ENCODE measurements at places on chromosomes 5 and 9. TPM values are rescaled to one million over a fixed set of nuclear protein-coding genes. Genes with fewer than 3 reads are reported as not detected.

Gene OMD
- not detected for polyA plus RNA-seq

GRCh38 chr5:23428705-23429104 lies 78.7 kb upstream of the PRDM9 start:
- DNase-seq: no peak

Gene PCDHB5
- polyA plus RNA-seq: 0.68 TPM

Gene SELENOP
- 2.0 TPM for polyA plus RNA-seq

DNA sequence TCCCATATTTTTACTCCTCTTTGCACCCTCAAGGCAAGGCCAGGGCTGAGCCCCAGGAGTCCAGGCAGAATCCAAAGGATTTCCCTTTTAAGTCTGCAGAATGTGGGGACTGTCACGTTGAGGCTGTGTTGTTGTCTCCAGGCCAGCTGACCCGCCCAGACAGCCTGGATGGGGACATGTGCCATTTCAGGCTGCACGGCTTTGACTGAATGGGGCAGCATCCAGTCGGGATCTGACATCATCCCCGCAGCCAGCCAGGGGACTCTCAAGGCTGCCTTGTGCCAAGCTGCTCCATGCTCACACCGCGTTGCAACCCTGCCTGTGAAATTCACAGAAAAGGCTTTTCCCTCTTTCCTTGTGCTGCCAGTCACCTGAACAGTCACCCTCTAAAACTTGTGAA lies 2.2 kb upstream of the ZNF366 start:
- no peak for DNase-seq

Gene TRIM36
- polyA plus RNA-seq: 0.06 TPM

Gene G3BP1
- 87.7 TPM for polyA plus RNA-seq

GRCh38 chr5:137960819-137961218 lies 71.6 kb downstream of the PKD2L2 start:
- no peak for DNase-seq

DNA sequence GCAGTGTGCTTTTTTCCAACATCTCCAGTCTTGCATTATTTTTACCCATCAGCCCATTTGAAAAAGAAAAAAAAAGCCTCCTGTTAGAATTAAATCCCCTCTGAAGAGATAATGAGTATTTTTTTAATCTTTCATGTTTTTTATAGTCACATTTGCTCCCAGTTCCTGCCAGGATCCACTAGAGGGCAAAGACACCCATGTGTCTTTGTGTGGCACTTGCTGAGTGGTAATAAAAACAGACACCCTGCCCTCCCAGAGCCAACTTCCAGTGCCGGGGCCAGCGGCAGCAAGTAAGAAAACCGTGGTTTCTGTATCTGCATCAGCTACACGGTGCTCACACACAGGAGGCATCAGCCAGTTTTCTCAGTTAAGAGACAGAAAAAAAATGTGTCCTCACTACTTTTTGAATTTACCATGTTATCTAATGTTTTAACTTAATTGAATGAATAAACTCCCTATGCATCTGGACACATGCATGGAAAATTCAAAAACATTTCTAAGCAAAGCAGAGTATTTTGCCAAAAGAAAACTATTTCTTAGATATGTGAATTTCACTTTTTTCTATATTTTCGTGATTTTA lies 70.2 kb upstream of the PLEKHG4B start:
- DNase-seq: no peak

Gene GPX3
- polyA plus RNA-seq: 3.7 TPM

Gene ZNF354C
- polyA plus RNA-seq: 4.2 TPM

GRCh38 chr5:118125687-118126086 lies 862.7 kb downstream of the DTWD2 start:
- no peak for DNase-seq

Gene TPPP
- polyA plus RNA-seq: 0.05 TPM

DNA sequence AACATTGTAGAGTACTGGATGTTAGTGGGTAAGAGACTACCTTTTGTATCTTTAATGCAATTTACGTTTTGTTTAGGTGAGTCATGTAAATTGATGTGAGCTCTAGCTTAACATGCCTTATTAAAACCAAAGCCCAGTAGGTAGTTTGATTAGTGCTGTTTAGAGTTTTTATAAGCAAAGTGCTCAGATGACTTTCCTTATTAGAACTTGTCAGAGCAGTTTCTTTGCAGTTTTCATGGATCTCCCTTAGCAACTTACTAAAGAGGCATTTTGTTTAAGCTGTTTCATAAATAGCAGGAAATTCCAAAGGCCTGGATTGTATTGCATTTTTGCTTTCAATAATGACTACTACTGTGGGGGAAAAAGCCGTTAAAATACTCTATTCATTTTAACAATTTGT lies 14.5 kb downstream of the ZSWIM6 start:
- no peak for DNase-seq

Gene EQTN
- polyA plus RNA-seq: not detected

DNA sequence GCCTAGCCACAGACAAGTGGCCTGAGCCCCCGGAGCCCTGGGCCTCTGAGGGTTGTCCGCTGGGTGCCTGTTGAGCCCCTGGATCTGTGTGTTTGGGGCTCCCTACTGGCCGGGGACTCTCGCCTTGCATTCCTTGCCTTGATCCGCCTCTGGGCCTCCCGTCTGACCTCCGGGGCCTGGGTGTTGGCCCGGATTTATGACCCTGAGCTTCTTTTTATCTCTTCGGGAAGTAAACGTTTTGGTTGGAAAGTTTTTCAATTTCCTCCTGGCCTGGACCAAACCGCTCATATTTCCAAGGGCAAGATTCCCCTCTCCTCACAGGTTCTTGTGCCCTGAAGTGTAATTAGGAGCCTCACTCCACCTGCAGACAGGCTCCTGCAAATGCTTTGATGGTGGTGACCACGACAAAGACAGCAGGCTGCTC lies 69.3 kb upstream of the EGFLAM start:
- no peak for DNase-seq

GRCh38 chr5:31197183-31197582 lies 3.7 kb downstream of the CDH6 start:
- DNase-seq: peak; percentile 65

GRCh38 chr5:16726538-16726946 lies 109.7 kb upstream of the RETREG1 start:
- DNase-seq: no peak

DNA sequence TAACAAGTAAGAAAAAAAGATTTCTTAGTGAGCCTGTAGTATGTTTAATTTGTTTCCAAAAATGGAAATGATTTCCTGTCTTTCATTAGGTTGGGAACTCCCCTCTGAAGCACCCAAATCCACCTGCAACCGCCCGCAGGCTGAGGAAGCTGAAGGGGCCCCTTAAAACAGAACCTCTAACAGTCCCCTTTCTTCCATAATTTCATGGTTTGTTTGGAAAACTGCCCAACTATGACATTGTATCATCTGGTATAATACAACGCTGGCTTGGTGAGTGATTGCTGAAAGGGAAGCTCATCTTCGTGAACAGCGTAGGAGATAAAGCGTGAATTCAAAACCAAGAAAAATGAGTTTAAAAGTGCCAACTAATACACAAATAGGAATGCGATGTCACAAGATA lies 215.5 kb downstream of the FSTL4 start:
- DNase-seq: no peak

- no peak for DNase-seq
Measured at GRCh38 chr5:31889001-31889561, 250.2 kb downstream of the PDZD2 start.

Gene SYK
- not detected for polyA plus RNA-seq
